Right ventricle myocardium superior (tissue), 1 donor: ENCODE measurements at places on chromosomes 1 and 21.
A peak's percentile ranks its signal among the peaks of the same experiment; 100 is the strongest.

- peak; percentile 48 for DNase-seq
Observed at GRCh38 chr1:203597331-203598090, 29.1 kb upstream of the ATP2B4 start.

GRCh38 chr1:111142356-111142975 lies 2.4 kb downstream of the CEPT1 start:
- no peak for DNase-seq

DNA sequence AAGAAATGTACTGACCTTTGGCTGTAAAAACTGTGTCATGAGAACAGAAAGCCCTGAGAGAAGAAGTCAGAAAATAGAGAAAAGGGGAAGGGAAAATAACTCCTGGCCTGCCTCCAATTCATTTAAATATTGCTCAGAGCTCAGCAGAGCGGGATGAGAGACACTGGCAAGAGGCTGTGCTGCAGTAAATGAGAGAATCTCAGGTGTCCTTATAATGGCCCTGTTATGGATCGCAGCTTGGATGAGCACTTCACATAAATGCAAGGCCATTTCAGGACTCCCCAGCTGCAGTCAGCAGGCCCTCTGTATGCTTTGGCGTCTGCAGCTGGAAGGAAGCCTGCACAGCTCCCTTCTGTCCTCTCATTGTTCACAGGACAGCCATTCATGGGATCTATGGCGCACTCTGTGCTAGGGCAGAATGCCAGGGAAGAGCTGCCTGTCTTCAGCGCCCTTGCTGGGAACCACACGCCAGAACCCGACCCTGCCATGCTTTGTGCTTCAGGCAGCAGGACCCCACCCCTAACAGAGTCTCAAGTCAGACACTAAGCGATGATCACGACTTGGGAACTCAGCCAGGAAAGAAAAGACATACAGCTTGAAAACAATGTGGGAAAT lies 20.7 kb upstream of the ABCB10 start:
- peak; percentile 73 for DNase-seq

DNA sequence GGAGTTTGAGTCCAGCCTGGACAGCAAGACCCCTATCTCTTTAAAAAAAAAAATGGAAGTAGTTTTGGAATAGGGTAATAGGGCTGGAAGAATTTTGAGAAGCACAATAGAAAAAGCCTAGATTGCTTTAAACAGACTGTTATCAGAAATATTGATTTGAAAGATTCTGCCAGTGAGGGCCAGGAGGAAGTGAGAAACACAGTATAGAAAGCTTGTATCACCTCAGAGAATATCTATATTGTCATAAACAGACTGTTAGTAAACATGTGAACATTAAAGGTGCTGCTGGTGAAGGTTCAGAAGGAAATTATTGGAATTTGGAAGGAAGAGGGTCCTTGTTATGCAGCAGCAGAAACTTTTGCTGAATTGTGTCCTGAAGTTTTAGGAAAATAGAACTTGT lies 24.8 kb upstream of the PSEN2 start:
- no peak for DNase-seq

DNA sequence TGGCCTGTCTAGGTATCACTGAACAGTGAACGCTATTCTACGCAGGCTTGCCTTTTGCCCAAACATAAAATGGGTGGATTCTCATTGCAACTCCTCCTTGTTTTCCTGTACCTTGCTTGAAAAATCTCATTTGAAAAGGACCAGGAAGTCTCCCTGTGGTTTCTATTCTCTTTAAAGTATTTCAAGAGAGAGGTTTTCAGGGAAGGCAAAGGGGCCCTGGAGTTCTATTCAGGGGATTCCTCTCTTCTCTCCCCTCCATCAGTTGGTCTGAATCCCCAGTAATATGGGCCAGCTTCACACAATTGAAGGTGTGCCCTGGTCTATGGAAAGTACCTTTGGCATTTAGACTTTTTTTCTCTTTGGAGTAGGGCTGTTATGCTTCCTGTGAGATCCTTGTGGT lies 311.3 kb downstream of the RGS7 start:
- no peak for DNase-seq

- DNase-seq: no peak
Observed at GRCh38 chr1:235910357-235911299, 43.9 kb upstream of the LYST start.

DNA sequence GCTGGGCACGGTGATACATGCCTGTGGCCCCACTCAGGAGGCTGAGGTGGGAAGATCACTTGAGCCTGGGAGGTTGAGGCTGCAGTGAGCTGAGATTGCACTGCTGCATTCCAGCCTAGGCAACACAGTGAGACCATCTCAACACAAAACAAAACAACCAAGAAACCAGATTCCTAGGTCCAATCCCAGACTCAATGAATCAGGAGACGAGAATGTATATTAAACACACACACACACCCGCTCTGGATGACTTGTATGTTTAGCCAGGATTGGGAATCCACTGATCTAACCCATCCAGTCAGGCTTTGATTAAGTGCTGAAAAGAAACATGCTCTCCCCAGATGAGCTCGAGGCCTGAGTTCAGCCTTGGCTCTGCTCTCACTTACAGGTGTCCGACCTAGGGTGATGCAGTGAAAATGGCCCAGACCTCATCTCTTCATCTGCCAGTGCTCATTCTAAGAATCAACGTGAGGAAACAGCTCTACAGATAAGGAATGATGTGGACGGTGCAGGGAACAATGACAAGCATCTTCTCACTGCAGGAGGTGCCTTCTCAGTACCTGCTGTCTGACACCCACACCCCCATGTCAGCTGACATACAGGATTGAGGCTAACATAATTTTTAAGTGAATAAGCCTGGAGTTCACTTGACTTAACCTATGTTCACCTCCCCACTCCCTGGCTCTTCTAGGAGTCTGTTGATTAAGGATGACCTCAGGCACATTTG lies 15.3 kb upstream of the SRSF4 start:
- DNase-seq: no peak

DNA sequence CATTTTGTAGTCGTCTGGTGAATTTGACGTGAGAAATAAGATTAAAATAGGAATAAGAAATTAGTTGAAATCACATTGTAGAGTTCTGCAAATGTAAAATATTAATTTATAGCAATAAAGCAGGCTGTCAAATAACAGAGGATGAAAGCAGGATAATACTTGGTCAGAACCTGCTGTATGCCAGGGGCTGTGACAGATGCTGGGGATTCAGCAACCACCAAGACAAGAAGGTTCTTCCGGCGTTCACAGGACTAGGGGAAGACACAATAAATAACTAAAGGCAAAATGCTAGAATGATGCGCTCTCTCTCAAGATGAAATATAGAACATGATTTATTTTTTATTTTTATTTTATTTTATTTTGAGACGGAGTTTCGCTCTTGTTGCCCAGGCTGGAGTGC lies 6.8 kb upstream of the PARK7 start:
- no peak for DNase-seq

- no peak for DNase-seq
Observed at GRCh38 chr1:175400766-175401165, 208.2 kb upstream of the KIAA0040 start.

GRCh38 chr21:26709090-26709489 lies 136.0 kb upstream of the CYYR1 start:
- no peak for DNase-seq

DNA sequence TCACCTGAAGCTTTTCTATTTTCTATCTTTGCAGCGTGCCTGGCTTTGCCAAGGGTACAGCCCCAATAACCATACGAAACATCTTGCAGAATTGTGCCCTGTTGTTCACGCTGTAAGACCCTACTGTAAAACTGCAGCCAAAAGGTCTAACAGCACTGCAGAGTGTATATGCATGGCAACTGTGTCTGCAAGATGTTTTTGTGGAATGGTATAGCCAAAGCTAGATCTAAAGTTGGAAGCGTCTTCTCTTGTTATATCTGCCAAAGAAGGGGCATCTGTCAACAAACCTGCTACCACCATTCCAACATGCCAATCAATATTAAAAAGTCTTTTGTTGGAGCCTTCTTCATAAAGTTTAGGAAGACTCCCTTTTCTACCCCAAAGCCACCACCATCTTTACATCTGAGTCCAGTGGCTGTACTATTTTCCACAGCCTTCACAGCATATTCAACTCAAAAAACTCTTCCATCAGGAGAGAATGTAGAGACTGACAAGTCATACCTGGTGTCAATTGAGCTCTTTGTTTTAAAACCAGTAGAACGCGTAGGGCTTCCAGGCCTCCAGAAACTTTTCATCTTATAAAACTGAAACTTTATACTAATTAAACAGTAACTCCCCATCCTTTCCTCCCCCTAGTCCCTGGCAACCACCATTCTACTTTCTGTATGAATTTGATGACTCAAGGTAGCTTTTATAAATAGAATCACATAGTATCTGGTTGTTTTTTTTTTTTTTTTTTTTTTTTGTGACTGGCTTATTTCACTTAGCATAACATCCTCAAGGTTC lies 40.0 kb downstream of the ZSCAN20 start:
- DNase-seq: no peak

GRCh38 chr1:170221031-170221430 lies 75.3 kb downstream of the NTMT2 start:
- DNase-seq: no peak

DNA sequence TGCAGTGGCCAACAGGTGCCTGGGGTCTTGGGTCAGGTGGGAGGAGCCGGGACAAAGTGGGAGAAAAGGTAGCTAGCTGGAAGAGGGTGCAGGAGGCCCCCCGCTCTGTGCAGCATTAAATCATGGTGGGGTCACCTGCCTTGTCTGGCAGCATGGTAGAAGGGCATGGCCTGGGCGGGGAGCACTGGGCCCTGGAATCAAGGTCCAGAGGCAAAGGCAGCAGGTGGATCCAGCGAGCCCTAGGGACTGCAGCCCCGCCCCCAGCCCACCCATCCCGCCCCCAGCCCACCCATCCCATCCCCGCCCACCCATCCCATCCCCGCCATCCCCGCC lies 16.7 kb upstream of the TTLL10 start:
- no peak for DNase-seq

GRCh38 chr1:178607718-178608408 lies 95.0 kb downstream of the TEX35 start:
- no peak for DNase-seq

DNA sequence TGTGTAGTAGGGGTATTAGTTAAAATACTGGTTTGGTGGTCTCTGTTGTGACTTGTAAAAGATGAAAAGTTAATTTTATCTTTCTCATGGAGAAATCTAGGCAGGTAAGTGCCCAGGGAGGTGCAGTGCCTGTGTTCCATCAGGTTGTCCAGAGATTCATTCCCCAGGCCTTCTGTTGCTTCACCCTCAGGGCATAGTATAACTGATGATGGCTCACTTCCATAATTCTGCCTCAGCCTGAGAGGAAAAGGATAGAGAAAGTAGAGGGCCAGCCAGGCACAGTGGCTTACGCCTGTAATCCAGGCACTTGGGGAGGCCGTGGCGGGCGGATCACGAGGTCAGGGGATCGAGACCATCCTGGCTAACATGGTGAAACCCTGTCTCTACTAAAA lies 153.9 kb downstream of the FMN2 start:
- DNase-seq: no peak
